Upper lobe of left lung (tissue), 6 donors: ENCODE measurements at places on chromosomes 2 and 18. TPM values are rescaled to one million over a fixed set of nuclear protein-coding genes. Genes with fewer than 3 reads are reported as not detected.

- no peaks in the 10 kb centered on the region for H3K4me1 ChIP-seq
- no peak overlapping the region for H3K27ac ChIP-seq
- no peaks in the 10 kb centered on the region for H3K36me3 ChIP-seq
- DNase-seq: no peak
These were observed 281.4 kb downstream of the KCNS3 start for GRCh38 chr2:18159896-18160295.

ATP5F1A gene
- 279 TPM for total RNA-seq

DNA sequence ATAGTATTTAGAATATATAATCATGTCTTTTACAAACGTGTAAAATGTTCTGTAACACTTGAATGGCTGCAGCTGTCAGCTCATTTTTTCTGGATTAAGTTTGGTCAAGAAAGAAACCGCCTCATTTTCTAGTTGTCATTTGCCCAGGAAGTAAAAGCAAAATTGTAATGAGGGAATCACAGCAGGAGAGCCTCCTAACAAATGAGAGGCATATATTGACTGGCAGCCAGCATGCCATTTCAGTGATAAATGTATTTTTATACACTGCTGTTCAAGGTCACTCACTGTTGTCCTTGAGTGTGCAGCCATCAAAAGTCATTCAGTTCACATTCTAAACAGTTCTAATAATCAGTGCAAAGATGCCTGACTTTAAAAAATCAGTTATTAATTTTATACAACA is 144.3 kb upstream of the BOD1L2 start:
- no peak overlapping the region for H3K4me3 ChIP-seq
- H3K36me3 ChIP-seq: no peaks in the 10 kb centered on the region
- no peaks in the 10 kb centered on the region for H3K27me3 ChIP-seq
- H3K27ac ChIP-seq: no peak overlapping the region
- DNase-seq: no peak
- peaks cover 8% of the 10 kb centered on the region for H3K4me1 ChIP-seq

GRCh38 chr2:37344453-37345361 is at the start of gene QPCT:
TSS of gene QPCT (plus strand) at chr2:37344630. CDS start at chr2:37344732, 102 bp downstream.
- DNase-seq: peak; percentile 89
- no peaks in the 10 kb centered on the region for H3K36me3 ChIP-seq
- no peaks in the 10 kb centered on the region for H3K27me3 ChIP-seq
- peaks cover 17% of the 10 kb centered on the region for H3K4me1 ChIP-seq

- no peak overlapping the region for H3K27ac ChIP-seq
- H3K36me3 ChIP-seq: no peaks in the 10 kb centered on the region
- DNase-seq: no peak
- no peak overlapping the region for H3K4me3 ChIP-seq
These were observed 269.9 kb downstream of the PID1 start for GRCh38 chr2:229001196-229001595.

- H3K27ac ChIP-seq: peak overlapping the region; percentile 0
- H3K36me3 ChIP-seq: peaks cover 23% of the 10 kb centered on the region
- H3K27me3 ChIP-seq: no peaks in the 10 kb centered on the region
- H3K4me3 ChIP-seq: no peak overlapping the region
- no peak for DNase-seq
- peaks cover 24% of the 10 kb centered on the region for H3K4me1 ChIP-seq
These were observed 11.2 kb downstream of the CASP10 start for GRCh38 chr2:201194097-201194496.

- no peak for DNase-seq
- no peaks in the 10 kb centered on the region for H3K27me3 ChIP-seq
- H3K4me3 ChIP-seq: no peak overlapping the region
These were observed 9.9 kb downstream of the RELCH start for GRCh38 chr18:62196980-62197379.

FEZ2 gene
- 51.3 TPM for total RNA-seq

- H3K27me3 ChIP-seq: no peaks in the 10 kb centered on the region
- no peak for DNase-seq
- no peak overlapping the region for H3K27ac ChIP-seq
- H3K4me3 ChIP-seq: no peak overlapping the region
These were observed 92.6 kb downstream of the ACTR2 start for GRCh38 chr2:65320042-65320725.

MC5R gene
- total RNA-seq: not detected

TUBA3D gene
- total RNA-seq: not detected

GRCh38 chr2:194205568-194206227 is 1451.3 kb upstream of the SLC39A10 start:
- no peaks in the 10 kb centered on the region for H3K36me3 ChIP-seq
- no peaks in the 10 kb centered on the region for H3K27me3 ChIP-seq
- no peak overlapping the region for H3K4me3 ChIP-seq
- DNase-seq: no peak
- no peaks in the 10 kb centered on the region for H3K4me1 ChIP-seq

GRCh38 chr2:60047944-60048525 is 505.4 kb downstream of the BCL11A start:
- H3K27me3 ChIP-seq: no peaks in the 10 kb centered on the region
- H3K36me3 ChIP-seq: no peaks in the 10 kb centered on the region
- no peaks in the 10 kb centered on the region for H3K4me1 ChIP-seq
- no peak for DNase-seq

GRCh38 chr2:72109904-72110303 is 37.8 kb downstream of the CYP26B1 start:
- H3K27me3 ChIP-seq: no peaks in the 10 kb centered on the region
- no peak for DNase-seq
- H3K4me1 ChIP-seq: no peaks in the 10 kb centered on the region

DNA sequence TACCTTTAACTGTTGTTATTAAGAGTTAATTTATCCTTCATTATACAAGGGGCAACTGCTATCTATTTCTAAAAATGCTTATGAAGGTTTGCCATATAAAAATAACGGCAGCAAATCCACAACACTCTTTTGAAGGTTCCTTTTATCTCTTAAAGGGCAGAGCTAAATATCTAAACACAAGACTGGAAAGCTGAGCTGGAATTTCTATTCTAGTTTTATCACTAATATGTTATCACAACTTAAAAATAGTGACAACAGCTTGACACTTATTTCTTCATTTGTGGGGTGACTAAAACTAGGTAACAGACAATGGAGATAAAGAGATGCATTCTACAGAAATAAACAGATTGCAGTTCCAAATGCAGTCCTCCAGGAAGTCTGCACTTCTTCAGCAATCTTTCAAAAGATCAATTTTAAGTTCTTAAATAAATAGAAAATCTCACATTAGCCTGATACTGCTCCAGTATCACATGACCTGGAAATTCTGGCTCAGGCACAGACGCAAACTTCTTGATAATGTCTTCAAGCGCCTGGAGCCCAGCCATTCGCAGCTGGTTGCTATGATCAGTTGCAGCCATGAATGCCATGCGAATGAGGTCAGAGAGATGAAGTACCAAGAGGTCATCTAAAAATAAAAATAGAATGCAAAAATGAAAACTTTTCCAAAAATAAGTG is 54.0 kb upstream of the STRN start:
- H3K27me3 ChIP-seq: no peaks in the 10 kb centered on the region
- peaks cover 4% of the 10 kb centered on the region for H3K4me1 ChIP-seq
- peaks cover 23% of the 10 kb centered on the region for H3K36me3 ChIP-seq
- H3K4me3 ChIP-seq: no peak overlapping the region
- no peak for DNase-seq

DNA sequence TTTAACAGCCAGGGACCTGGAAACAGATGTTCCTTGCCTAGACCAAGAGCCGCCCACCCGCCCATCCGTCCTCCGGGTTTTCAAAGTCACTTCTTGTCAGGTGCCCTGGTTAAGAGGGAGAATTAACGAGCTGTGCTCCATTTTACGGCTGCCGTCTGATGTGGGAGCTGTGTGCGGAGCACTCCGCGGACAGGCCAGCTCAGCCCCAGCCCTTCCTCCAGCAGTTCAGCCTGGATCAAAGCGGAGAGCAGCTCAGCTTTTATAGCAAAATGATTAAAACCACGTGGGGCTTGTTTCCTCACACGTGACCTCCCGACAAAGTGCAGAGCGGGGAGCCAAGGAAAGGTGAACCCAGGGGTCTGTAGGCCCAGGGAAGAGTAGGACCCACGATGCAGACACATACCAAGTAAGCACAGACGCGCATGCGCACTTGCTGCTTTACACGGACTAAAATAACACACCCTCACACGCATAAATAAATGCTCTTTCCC is 46.1 kb upstream of the PKDCC start:
- H3K27me3 ChIP-seq: no peaks in the 10 kb centered on the region
- peak; percentile 44 for DNase-seq
- H3K4me3 ChIP-seq: no peak overlapping the region
- no peak overlapping the region for H3K27ac ChIP-seq
- H3K4me1 ChIP-seq: peaks cover 3% of the 10 kb centered on the region

DNA sequence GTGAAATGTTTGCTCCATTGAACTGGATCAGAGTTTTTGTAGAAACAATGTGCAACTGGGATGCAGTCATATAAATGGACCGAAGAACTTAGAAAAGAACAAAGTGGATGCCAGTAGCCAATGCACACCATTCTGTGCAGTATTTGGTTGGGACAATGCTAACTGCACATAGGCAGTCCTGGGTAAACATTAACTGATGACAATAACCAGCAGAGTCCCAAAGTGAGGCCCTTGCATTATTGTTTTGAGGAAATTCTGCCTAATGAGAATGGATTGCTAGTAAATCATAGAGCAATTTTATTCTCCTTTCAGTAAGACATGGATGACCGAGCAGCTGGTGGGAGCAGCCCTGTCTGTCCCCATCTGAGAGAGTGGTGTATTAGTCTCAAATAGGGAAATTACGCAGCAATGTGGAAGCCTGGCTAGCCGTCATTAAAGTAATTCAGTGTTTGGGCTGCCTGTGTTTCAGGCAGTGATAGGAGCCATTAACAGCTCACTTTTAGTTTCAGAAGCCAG is 94.9 kb downstream of the KCTD1 start:
- H3K4me1 ChIP-seq: no peaks in the 10 kb centered on the region
- H3K27ac ChIP-seq: no peak overlapping the region
- H3K4me3 ChIP-seq: no peak overlapping the region
- no peak for DNase-seq

SAG gene
- not detected for total RNA-seq

COL4A4 gene
- 31.2 TPM for total RNA-seq

STPG4 gene
- 0.40 TPM for total RNA-seq

- no peaks in the 10 kb centered on the region for H3K27me3 ChIP-seq
- peaks cover 7% of the 10 kb centered on the region for H3K4me1 ChIP-seq
- H3K27ac ChIP-seq: no peak overlapping the region
- H3K4me3 ChIP-seq: no peak overlapping the region
- H3K36me3 ChIP-seq: no peaks in the 10 kb centered on the region
- DNase-seq: no peak
These were observed 3.6 kb upstream of the ARL4C start for GRCh38 chr2:234500394-234501006.

GRCh38 chr2:12982149-12982584 is 265.4 kb downstream of the TRIB2 start:
- H3K27ac ChIP-seq: no peak overlapping the region
- no peak overlapping the region for H3K4me3 ChIP-seq
- H3K27me3 ChIP-seq: no peaks in the 10 kb centered on the region
- no peaks in the 10 kb centered on the region for H3K36me3 ChIP-seq

- H3K4me3 ChIP-seq: no peak overlapping the region
- no peaks in the 10 kb centered on the region for H3K36me3 ChIP-seq
- H3K4me1 ChIP-seq: no peaks in the 10 kb centered on the region
- no peak overlapping the region for H3K27ac ChIP-seq
These were observed 261.2 kb downstream of the TXNL1 start for GRCh38 chr18:56377231-56377630.

DNA sequence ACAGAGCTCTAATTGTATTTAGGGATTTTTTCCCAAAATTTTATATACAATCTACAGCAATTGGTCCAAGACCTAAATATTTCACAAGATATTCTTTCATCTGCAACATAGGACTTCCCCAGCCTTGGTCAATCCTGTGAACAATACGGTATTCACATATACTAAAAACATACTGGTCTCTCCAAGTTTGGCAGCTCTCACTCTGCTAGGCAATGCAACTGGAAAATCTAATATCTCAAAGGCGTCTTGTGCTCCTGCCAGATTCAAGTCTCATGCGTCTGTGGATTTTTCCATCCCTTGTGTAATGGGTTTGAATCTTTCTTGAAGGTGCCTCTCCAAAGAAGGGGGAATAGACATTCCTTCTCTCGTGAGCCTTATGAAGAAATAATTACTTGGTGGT is 27.4 kb upstream of the MBOAT2 start:
- no peaks in the 10 kb centered on the region for H3K36me3 ChIP-seq
- H3K27me3 ChIP-seq: no peaks in the 10 kb centered on the region
- peaks cover 10% of the 10 kb centered on the region for H3K4me1 ChIP-seq
- H3K4me3 ChIP-seq: no peak overlapping the region
- no peak overlapping the region for H3K27ac ChIP-seq

LCT gene
- total RNA-seq: 0.20 TPM

MOGAT1 gene
- 1.2 TPM for total RNA-seq

CD226 gene
- total RNA-seq: 26.5 TPM

GRCh38 chr2:26430826-26431225 is 29.1 kb downstream of the DRC1 start:
- H3K27ac ChIP-seq: no peak overlapping the region
- no peaks in the 10 kb centered on the region for H3K36me3 ChIP-seq
- no peak overlapping the region for H3K4me3 ChIP-seq
- DNase-seq: no peak
- no peaks in the 10 kb centered on the region for H3K4me1 ChIP-seq

CIDEA gene
- not detected for total RNA-seq

DNA sequence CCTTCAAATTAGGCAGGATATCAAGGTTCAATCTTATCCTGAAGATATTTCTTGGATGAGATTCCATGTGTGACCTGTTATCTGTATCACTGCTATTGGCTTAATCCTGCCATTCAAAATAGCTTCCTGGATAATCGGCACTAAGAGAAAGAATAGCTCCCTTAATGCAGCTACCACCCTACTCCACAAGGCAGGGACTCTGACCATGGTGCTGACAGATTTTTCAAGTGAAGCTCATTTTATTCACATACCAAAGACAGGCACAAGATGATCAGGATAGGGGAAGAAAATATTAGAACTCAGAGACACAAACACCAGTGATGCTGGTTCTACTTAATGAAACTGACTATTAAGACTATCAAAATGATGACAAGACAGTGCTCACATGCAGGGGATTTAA is 74.9 kb downstream of the ORC4 start:
- H3K4me1 ChIP-seq: no peaks in the 10 kb centered on the region
- H3K4me3 ChIP-seq: no peak overlapping the region
- DNase-seq: no peak
- no peaks in the 10 kb centered on the region for H3K27me3 ChIP-seq
- H3K36me3 ChIP-seq: no peaks in the 10 kb centered on the region

- no peak overlapping the region for H3K4me3 ChIP-seq
- H3K27ac ChIP-seq: no peak overlapping the region
- no peak for DNase-seq
- H3K36me3 ChIP-seq: no peaks in the 10 kb centered on the region
- no peaks in the 10 kb centered on the region for H3K4me1 ChIP-seq
- H3K27me3 ChIP-seq: no peaks in the 10 kb centered on the region
These were observed 222.9 kb downstream of the NDUFA10 start for GRCh38 chr2:239802185-239802649.

NAT8 gene
- total RNA-seq: not detected

RTP5 gene
- total RNA-seq: not detected

DNA sequence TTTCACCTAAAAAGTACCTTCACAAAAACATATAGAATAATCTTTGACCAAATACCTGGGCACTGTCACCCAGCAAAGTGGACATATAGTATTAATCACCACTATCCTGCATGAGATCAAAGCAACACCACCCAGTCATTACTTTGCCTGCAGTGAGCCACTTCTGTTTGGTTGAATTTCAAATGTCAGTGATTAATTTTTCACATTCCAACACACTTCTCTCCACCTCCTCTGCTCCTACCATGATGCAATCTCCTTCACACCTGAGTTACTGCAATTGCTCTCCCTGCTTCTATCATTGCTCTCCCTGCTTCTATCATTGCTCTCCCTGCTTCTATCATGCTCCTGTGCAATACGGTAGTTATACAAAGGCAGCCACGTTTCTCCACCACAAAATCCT is 106.1 kb upstream of the NETO1 start:
- H3K27me3 ChIP-seq: no peaks in the 10 kb centered on the region
- no peak overlapping the region for H3K27ac ChIP-seq
- H3K36me3 ChIP-seq: no peaks in the 10 kb centered on the region
- DNase-seq: no peak
- no peak overlapping the region for H3K4me3 ChIP-seq
- no peaks in the 10 kb centered on the region for H3K4me1 ChIP-seq
